ENCODE measurements at places on chromosomes 5 and 9.
A peak's percentile ranks its signal among the peaks of the same experiment; 100 is the strongest.

GRCh38 chr9:113480612-113481011 lies 17.1 kb downstream of the RGS3 start:
- DNase-seq: no peak

DNA sequence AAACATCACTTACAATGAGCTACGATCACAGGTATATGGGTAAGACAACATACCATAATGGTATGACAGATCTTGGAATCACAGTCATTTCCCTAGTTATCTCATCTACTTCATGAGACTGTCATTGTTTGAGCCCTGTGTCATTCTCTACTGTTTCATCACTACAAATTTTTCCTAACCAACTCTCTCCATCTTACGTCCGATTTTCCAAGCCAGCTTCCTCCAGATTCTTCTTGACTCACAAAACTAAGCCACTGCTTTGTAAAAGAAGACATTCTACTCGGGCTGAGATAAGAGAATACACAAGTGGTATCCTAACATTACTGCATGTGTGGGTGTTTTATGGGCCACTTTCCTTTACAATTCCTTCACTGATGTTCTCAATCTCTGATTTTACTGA lies 49.6 kb downstream of the SERINC5 start:
- DNase-seq: peak; percentile 37

DNA sequence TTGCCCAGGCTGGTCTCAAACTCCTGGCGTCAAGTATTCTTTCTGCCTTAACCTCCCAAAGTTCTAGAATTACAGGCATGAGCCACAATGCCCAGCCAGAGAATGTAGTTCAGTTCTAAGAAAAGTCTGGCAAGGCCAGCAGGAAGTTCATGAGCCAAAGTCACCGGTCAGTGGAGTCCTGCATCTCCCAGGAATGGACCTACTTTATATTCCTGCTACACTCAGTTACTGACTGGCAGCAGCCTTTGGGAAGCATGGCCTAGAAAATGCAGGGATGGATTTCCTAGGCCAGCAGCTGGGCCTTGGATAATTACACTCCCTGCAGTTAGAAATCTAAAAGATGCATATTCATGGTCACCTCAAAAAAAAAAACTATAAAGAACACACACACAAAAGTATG lies 135.7 kb downstream of the CAAP1 start:
- no peak for DNase-seq

DNA sequence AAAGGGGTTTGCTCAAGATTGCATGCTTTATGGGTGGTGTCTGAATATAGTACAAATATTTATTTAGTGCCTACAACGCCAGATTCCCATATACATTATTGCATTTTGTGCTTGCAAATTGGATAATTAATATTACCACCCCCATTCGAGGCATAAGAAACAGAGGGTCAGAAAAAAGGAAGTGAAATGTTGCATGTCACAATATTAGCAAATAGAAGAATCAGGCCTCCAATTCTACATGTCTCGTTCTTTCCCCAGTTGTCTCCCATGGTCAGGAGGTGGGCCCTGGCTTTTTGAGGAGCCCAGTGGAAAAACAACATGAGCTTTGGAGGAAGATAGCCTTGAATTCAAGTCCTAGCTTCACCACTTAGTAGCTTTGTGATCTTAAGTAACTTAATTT lies 98.1 kb upstream of the CCDC112 start:
- DNase-seq: no peak

DNA sequence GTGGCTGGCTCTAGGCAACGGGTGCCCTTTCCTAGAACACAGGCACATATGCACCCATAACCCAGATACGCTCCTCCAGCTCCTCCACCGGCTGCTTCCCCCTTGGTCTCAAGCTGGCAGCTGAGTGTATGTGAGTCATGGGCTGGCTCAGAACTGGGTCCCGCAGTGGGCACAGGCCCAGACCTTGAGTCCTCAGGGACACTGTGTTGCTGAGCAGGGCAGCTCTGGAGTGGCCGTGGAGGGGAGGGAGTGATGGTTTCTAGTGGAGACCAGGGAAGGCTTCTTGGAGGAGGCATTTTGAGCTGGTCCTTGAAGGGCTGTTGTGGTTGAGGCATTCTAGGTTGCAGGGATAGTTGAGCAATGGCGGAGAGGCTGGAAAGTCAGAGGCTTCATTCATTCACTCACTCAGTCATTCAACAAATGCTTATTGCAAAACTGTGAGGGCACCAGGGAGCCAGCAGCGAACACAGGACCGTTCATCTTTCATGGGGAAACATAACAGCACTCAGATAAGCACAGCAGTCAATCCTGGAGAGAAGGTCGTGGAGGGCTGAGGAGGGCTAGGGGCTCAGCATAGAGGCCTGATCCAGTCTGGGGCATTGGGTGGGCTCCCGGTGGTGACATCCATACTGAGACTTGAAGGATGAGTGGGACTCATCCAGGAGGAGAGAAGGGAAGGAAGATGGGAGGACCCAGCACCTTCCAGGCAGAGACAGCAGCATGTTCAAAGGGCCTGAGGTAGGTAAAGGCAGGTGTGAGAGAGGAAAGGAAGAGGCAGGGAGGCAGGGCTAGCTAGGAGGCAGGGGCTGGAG lies 2.4 kb downstream of the BBLN start:
- no peak for DNase-seq

DNA sequence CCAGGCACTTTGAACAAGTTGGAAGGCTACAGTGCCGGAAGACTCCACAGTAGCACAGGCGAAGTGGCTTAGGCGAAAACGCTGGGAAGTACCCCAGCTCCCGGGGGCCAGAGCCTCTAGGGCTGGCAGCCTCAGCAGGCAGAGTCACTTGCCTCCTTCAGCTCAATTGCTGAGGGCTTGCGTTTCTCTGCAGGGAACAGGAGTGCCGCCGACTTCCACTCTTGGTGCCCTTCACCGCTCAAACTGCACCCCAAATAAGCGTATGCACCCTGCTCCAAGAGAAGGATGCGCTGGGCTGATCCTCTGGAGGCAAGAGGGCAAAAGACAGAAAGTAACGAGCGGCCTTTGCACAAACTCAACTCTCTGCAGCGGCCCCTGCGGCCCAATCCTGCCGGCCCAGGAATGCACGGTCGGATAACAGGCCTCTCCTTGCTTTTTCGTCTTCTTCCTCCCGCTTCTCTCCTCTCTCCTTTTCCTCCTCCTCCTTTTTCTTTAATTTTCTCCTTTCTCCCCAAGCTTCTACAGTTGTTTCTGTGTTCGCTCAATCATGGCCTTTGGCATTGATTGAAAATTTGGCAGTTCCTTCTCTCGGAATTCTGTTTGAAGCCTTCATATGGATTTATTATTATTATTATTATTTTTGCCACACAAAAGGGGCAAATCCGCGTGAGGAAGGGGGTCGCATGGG lies 1.1 kb upstream of the S1PR3 start:
- no peak for DNase-seq

- DNase-seq: no peak
Observed at GRCh38 chr9:20242510-20243189, 379.6 kb downstream of the MLLT3 start.

DNA sequence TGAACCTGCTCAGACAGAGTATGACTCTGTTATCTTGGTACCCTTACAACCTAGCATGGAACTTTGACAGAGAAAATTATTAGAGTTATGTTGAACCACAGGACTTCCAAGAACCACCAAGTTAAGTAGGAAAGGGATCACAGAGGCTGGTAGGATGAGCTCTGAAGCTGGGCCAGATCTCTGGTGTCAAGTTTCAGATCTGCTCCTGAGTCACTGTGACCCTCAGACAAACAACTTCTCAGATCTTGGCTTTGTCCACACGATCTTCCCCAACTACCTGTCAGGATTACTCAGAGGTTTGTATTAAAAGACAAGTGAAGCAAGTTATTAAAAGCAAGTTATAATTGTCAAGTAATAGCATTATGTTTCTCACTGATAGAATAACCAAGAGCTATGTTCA lies 189.0 kb downstream of the SEC61B start:
- peak; percentile 48 for DNase-seq

DNA sequence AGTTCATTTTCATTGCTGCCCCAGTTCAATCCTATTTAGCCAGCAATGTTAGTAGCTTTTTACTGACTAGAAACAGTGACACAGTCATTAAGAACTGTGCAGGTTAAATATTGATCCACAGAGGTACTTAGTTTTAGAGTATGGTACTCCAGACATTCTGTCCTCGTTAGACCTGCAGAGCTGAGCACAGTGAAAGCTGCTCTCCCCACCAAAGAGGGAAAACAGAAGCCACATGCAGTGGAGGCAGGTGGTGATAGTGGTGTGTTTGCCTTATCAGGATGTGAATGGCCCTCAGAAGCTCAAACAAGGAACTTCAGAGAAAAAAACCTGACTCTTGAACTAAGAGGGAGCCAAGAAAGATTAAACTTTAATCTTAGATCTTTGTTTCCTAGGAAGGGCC lies 75.5 kb downstream of the UNC13B start:
- no peak for DNase-seq

DNA sequence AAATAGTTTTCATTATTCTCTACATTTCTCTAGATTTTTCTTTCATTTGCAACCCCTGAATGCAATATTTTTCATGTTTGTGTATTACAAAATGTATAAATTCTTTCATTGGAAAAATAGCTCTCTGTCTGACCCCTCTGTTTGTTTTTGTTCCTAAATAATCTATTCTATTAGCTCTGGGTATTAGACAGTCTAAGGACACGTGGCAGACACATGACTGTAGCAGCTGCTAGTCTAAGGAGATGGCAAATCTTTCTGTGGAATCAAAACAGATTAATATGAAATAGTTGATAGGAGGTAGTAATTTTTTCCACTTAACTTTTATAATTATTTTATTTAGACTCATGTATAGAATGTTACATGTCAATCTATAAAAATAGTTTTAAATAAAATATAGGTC lies 21.4 kb upstream of the SPATA9 start:
- no peak for DNase-seq

DNA sequence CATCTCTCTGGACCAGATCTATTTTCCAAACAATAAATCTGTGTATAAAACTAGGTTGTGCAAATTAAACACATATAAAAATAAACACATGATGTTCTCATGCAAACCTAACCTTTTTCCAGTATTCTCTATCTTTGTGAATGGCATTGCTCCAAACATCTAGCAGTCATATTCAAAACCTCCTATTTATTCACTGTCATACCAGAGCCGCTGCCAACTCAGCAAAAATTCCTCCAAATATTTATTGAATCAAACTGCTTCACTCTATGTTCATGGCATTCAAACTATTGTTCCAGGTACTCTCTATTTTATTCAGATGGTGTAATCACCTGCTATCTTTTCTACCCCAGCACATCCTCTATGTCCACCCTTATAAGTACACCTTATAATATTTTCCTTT lies 652.1 kb upstream of the RIOK2 start:
- DNase-seq: no peak

All from bronchial epithelial cell (primary cell).